NCI-H524 (cell line): ENCODE measurements at places on chromosomes 1 and 21.
A peak's percentile ranks its signal among the peaks of the same experiment; 100 is the strongest.

DNA sequence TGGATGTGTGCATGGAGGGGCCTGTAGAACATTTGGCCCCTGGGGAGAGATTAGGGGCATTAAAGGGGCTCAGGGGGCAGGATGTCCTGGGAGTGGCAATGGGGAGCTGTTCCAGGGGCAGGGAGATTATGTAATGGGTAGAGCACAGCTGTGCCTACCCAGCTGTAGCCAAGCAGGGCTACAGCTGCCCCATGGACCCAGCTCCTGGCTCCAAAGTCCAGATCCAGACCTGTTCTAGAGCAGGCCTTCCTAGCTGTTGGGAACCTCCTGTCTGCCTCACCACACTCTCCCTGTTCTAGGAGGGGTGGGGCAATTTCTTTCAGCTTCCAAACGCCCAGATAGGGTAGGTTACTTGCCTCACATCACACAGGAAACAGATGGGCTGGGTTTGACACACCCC lies 5.6 kb downstream of the RPS6KA1 start:
- DNase-seq = peak; percentile 29

- no peak for DNase-seq
Measured at GRCh38 chr1:61011561-61012263, 70.6 kb upstream of the NFIA start.

GRCh38 chr1:116377541-116378529 lies 4.8 kb downstream of the ATP1A1 start:
- peak; percentile 14 for DNase-seq

DNA sequence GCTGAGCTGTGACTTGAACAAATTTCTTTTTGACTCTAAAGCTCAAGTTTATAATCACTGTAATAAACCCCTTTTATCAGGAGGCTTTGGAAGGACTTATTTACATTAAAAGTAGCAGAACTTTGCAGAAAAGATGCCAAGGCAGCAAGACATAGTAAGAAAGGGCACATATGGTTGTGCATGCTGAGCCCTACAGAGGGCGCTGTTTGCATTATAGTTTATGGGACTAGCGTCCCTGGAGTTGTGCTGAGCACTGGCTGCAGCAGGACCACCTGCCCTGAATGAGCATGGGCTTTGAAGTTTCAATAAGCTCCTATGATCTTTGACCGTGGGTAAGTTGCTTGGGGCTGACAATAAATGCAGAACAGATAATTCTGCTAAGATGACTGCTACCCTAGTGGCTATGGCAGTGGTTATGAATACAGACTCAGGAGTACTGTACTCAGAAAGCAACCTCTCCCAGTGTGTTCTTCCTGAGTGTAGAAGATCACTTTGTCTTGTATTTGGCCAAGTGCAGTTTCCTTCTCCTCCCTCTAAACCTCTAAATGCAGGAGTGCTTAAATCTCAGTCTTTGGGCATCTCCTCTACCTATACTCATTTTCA lies 45.4 kb upstream of the USP1 start:
- DNase-seq = no peak

- no peak for DNase-seq
Measured at GRCh38 chr1:35505911-35506798, 51.0 kb downstream of the KIAA0319L start.

DNA sequence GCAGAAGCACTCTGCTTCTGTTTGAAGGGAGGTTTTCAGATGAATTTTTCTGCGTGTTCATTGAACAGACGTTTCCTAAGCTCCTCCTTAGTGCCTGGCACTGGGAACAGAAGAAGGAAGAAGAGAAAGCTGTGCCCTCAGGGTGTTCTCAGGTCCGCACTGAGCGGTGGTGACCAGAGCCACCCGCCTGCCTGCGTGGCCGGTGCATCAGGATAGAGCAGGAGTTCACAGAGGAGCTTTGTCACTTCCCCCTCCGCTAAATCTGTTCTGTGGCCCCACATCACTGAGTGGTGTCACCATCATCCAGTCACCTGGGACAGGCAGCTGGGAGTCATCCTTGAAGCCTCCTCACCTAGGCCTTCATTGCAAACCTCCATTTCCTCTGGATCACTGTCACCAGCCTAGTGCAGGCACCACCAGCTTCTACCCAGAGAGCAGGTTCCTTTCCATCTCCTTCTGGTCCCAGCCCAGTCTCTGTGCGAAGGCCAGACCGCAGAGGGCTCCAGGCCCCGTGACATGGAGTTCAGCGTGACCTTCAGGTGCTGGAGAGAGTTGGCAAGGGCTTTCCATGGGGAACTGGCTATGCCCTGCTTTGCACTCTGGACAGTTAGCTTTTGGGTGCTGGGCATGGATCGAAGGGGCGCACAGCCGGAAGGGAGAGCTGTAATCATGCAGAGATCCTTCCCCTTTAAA lies 21.7 kb downstream of the PARK7 start:
- no peak for DNase-seq

DNA sequence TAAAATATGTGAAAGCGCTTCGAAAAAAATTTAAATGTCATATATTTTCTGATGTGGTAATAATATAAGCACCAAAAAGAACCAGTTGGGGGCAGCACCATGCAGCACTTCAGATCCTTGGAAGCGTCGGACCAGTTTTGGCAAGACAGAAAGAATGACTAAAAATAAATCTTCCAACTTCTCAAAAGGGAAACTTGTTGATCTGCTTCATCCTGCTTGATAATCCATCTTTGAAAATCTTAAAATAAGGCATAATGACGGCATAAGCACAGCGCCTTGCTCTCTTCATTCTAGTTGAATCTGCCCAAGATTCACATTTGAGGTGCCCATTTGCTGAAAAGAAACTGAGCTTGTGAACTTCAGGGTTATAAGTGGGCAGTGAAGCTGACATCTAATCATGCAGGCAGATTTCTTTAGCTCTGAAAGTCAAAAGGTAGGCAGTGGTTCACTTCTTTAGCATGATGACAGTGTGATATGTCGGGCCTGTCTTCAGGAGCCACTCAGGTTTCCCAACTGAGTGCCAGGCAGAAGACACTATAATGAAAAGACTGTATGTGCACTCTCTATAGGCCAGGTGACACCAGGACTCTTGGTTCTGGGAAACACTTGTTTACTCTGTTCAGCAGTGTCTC lies 19.8 kb upstream of the MUTYH start:
- peak; percentile 9 for DNase-seq

DNA sequence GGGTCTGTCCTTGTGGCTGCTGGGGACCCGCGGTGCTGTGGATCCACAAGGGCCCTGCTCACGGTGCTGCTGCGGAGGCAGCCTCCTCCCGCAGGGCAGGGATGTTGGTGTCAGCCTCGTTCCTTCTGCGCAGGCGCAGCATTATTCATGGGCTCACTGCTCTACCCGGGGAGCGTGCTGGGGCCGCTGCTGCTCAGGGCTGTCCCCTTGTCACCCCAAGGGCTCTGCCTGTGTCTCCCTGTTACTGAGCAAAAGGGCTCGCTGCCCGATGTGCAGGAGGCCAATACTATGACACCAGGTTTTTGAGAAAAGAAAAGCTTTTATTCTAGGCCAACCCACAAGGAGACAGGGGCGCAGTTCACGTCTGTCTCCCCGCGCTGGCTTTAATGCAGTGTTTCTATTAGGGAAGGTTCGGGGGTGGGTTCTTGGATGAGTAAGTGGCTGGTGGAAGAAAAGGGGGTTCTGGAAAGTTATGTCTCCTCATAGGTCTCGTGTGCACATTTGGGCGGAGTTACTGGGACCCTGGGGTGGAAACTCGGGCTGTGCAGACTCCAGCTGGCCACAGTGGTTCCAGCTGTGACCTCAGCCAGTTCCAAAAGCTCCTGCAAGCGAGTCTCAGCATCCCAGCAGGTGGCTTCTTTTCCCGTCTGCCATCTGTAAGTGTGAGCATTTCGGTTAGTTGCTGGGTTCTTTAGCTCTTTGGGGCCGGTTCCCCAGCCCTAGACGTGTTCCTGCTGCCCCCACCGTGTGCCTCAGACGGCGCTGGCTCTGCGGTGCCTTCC lies 40.8 kb upstream of the LRRC3 start:
- DNase-seq = no peak

DNA sequence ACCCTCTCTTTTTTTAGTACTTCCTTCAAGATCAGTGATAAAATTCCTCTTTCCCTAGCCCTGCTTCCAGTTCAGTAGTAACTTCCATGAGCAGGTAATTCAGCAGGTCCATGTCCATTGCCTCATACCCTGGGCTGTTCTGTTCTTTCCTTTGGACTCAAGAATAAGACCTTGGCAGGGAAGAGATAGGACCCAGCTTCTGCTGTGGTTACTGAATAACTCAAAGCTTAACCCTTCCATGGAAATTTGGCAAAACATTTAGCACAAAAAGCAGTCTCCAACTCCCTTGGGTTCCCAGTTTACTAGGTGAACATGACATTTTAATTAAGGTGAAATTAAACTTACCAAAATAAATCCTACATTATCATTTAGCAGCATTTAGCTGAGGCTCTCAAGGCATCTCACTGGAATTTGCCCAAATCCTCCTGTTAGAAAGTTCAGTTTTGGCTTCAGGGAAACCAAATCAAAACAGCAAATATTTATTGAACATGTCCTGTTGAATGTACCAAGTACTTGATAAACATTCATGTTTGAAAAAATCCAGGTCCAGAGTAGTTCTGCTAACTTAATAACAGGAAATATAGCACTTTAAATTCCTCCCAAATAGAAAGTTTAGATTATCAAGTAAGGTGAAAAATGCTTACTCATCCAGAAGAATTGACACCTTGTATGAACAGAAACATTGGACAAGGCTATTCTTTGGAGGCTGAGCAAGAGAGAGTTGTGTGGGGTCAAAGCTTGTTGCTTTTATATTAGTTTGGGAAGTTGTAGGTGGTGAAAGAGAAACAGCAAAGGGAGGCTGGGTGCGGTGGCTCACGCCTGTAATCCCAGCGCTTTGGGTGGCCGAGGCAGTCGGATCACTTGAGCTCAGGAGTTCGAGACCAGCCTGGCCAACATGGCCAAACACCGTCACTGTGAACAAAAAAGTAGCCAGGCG lies 8.4 kb upstream of the SERPINC1 start:
- no peak for DNase-seq

DNA sequence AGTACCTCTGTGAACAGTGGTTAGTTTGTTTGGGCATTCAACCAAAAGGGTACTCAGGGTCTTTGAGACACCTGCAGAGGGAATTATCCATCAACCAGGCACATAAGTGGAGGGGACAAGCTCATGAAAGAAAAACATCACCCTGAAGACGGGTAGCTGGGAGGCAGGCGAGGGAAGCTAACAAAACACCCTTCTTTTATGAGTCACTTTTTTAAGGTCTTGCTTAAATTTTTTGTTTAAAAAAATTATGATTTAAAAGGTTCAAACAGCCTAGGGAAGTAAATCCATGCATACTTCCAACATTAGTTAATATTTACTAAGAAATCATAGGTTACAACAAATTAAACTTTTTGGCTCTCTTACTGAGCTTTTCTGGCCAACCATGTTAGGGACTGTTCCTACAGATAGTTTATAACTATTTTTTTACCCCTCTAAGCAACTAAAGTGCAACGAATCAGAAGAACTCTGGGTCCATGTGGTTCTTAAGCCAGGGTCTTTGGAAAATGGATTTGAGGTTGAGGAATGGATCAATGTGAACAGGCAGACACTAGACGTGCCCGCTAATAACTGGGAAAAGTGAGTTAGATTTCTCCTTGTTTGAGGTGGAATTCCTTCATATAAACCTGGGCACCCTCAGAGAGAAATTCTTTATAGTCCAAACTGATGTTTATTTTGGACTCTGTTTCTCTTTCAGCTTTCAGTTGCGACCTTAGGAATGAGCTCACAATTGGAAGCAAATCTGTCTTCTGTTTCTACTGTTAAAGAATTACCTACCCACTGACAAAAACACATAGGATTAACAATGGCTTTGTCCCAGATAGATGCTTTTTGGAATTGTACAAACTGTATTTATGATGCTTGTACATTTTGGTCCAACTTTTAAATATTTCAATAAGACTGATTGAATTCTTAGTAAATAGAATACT lies 123.0 kb downstream of the LYPLAL1 start:
- no peak for DNase-seq

- DNase-seq = peak; percentile 32
Measured at GRCh38 chr1:182786223-182786994, 3.2 kb upstream of the NPL start.
